ENCODE measurements at places on chromosomes 5 and 9.

- DNase-seq, result no peak
Measured at GRCh38 chr5:6606884-6607558, 25.8 kb downstream of the NSUN2 start.

DNA sequence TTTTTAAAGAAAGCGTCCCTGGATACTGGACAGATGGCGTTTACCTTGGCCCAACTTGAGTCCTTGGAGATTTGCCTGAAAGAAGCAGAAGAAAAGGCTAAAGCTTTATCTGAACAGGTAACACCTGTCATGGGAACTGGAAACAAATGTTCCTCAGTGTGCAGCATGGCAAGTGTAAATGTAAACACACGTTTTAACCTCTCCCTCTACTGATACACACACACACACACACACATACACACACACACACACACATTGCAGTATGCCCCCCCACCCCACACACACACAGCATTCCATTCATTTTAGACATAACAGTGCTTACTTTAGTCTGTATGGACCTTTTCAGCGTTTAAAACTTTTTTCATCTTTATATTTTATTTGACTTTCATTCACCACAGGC lies 51.1 kb downstream of the CCDC192 start:
- DNase-seq, result no peak

- DNase-seq, result no peak
Measured at GRCh38 chr9:20200991-20201431, 412.2 kb upstream of the SLC24A2 start.

DNA sequence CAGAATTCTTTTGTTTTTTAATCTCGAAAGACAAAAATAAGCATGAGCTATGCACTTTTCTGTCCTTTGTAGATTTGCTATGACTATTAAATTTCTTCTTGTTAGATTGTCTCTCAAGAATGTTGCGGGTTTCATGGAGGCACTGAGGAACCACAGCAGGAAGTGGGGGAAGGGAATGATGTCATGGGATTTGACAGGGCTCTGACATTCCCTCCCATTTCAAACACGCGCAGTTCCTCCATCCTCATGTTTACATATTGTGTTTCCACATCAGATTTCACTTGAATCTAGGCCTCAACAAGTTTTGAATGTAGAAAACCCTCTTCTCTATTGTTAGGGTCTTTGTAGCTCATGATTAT lies 154.8 kb downstream of the PALM2AKAP2 start:
- DNase-seq, result no peak

DNA sequence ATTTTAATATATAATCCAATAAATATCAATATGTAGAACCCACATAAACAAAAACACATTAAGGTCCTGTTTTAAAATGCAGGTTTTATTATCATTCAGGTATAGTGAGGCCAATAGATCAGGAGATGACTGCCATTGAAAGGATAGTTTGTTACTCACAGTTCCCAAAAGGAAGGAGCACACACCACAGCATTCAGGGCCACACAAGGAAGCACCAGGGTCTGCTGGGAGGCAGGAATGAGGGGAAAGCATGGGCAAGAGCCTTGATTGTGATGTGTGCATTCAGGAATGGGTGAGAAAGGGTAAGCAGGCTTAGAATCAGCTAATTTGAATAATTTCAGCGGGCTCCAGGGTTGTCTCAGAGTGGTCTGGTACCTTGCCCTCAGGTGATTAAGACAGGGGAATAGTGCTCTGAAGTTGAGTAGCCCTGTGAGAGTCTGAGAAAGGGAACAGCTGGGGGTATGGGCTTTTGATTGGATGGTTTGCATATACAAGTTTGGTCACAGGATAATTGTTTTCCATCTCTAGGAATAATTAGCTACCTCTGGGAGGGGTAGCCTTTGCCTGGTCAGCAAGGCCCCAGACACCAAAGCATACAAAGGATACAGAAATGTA lies 19.8 kb upstream of the OTULIN start:
- DNase-seq, result no peak

DNA sequence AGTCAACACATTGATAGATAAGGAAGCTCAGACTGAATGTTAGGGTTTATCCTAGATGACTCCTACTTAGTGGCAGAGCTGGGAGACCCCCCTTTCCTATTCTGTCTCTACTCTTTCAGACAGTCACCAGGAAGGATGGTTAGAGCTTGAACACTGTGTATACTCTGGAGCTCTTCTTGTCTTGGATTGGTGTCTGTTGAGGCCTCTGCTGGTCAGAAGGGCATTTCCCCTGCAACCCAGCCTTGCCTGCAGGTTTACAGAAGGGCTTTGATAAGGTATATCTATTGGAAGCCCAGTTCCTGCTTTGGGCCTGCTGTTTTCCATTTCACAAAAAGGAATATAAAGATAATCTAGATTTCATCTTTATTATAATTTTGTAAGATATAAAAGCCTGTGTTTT lies 71.8 kb downstream of the KDM4C start:
- DNase-seq, result no peak

GRCh38 chr5:96781031-96781971 lies 26.4 kb downstream of the ERAP1 start:
- no peak for DNase-seq

DNA sequence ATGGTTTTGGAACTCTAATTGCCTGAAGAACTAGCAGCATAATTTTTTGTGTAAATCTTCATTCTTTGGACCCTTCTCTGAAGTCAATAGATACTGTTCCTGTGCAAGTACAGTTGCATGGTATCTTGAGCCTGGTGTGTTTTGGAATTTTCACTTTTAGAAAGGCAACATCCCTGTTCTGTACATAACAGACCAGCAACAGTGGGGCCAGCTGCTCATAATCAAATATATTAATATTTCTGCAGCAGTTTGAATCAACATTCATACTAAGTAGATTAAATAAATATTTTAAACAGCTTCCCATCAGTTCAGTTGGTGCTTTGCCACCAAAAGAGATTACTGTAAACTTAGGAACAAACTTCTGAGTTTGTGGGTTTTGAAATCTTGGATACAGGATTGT lies 97.9 kb downstream of the CD180 start:
- no peak for DNase-seq

DNA sequence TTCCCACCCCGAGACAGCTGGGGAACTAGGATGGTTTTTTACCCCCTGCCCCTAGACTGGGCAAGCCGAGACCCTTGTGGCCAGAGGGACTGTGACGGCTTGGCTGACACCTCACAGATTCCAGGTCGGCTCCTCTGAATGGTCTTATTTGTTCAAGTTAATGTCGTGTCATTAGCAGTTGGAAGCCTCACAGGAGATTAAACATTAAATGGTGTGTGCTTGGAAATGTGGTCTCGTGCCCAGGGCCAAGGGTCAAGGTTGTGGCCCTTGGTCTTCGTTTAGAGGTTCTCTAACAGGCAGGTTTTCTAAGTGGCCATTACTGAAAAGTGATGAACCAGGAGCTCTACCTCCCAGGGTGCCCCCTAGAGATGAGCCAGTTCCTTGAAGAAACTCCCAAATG lies 61.2 kb upstream of the RXRA start:
- no peak for DNase-seq

DNA sequence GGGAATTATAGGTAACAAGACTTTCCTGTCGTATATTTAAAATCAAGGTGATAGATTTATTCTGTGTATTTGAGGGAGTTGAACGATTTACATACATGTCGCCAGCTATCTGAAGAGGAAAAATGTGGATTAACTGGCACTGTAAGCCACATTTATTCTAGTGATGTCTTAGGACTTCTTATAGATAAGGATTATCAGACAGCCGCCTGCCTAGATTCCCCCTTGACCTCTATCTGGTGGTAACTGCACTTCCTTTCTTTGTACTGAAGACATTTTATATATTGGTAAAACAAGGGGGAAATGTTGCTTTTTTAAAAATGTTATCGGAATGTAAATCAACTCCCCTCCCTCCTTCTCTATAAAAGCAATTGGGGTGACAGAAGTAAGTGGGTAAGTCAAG lies 39.3 kb upstream of the F2RL2 start:
- no peak for DNase-seq

GRCh38 chr5:131104169-131104808 lies 60.8 kb downstream of the HINT1 start:
- no peak for DNase-seq

- no peak for DNase-seq
Measured at GRCh38 chr9:79970146-79970425, 398.3 kb downstream of the TLE4 start.

GRCh38 chr5:137888863-137889759 lies at the start of gene PKD2L2:
Gene PKD2L2, plus strand, starts transcription at chr5:137889457. Its CDS starts 35 bp downstream, at chr5:137889492.
- peak; percentile 67 for DNase-seq

DNA sequence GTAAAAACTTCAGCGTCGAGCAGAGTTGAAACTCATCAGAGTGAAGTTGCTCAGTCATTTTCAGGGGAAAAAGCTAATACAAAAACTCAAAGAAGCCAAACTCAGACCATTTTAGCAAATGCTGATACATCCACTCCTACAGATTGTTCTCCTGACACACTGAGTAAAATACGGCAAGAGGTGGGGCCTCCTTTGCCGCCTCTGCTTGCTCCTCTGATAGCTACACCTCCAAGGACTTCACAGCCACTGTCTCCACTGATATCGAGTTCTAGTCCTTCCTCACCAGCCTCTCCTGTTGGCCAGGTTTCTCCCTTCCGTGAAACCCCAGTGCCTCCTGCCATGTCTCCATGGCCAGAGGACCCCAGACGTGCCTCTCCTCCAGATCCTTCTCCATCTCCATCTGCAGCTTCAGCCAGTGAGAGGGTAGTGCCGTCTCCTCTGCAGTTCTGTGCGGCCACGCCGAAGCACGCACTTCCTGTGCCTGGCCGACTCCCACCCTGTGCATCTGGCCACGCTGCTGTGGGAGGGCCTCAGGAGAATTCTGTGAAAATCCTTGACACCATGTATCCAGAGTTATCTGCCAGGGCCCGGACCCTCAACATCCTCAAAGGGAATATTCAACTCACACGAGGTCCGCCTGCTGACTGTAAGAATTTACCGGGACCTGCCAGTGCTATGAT lies 41.7 kb downstream of the ICE1 start:
- DNase-seq, result no peak

DNA sequence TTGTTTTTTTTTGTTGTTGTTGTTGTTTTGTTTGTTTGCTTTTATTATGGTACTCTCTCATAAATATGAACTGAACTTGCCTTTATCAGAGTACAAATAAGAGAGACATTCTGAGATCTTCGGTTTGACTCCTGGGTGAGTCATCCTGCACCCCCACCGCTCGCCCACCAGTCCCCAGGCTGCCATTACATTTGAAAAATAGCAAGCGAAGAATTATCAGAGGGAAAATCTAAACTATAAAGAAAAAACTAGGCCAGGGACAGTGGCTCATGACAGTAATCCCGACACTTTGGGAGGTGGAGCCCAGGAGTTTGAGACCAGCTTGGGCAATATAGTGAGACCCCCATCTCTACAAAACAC lies 122.1 kb upstream of the MAP3K1 start:
- no peak for DNase-seq

- no peak for DNase-seq
Measured at GRCh38 chr5:134115806-134116175, 1.3 kb downstream of the TCF7 start.

- no peak for DNase-seq
Measured at GRCh38 chr9:108813951-108814601, 41.7 kb downstream of the ACTL7B start.

DNA sequence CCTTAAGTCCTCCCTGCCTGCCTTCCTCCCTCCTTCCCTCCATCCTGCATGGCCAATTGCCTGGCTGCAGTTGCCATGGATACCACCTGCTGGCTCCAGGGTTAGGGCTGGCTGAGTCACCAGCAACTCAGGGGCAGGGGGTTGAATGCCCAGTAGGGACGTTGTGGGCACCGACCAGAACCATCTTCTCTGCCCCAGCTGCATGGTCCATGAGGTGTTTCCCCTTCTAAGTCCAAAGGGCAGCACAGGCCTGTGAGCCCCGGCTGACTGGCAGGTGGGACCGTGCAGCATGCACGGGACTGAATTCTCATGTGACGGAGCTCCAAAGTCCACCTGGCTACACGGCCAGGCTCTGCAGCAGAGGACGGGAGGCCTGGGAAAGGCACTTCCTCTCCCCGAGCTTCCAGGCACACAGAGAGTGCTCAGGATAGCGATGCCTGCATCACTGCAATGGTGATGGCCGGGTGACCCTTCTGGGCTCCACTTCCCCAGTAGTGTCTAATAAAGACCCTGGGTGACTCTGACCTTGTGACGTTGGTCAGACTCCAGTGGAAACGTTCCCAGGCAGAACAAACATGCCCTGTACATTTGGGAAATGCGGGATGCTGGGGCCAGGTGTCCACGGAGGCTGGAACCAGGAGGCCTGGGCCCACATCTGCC lies 5.7 kb downstream of the ASS1 start:
- no peak for DNase-seq

- no peak for DNase-seq
Measured at GRCh38 chr9:121636341-121636865, 15.0 kb upstream of the DAB2IP start.

DNA sequence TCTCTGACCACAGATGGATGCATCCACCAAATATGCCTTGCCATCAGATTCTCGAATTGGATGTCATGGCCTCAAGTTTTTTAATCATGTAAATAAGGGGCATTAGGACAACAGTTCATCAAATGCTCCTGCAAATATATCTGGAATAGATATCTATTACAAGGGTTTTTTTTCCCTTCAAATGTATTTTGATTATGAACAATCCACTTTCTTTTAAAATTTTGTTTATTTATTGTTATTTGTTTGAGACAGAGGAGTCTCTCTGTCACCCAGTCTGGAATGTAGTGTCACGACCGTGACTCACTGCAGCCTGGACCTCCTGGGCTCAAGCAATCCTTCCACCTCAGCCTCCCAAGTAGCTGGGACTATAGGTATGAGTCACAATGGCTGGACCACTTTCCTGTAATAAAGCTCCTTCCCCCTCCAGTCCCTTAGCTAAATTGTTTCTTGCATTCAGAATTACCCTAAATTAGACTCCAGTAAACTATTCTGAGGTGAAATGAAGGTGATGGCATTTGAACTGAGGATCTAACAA lies 1412.1 kb downstream of the EFNA5 start:
- DNase-seq, result no peak

DNA sequence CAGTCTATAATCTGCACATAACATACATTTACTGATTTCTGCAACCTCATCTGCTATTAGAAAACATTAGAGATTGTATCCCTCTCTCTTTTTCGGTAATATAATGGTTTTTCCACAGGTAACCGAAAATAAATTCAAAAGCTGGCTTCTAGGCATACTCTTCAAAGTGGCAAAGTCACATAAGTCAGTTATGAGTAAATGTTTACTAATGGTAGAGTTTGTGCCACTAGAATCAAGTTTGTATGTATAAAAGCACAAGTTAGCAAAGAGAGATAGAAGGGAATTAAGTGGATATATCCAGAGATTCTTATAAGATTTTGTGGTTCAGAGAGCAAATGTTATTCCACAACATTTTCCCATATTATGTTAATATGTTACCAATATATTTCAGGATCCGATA lies 86.9 kb downstream of the MYO10 start:
- DNase-seq, result no peak

- DNase-seq, result no peak
Measured at GRCh38 chr9:38119560-38120236, 50.7 kb upstream of the SHB start.

DNA sequence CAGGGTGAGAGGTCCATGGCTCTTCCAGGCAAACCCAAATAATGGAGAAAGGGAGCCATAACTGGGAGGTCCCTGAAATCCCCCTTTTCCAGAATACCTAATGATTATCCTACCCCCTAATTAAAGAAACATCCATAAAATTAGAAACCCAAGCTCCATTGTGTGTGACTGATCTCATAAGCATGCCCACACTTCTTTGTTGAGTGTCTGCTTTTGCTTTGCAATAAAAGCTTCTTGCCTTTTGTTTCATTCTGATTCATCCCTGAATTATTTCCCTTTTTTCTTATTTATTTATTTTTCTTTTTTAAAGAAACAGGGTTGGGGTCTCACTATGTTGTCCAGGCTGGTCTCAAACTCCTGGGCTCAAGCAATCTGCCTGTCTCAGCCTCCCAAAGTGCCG lies 33.1 kb downstream of the BTF3 start:
- no peak for DNase-seq

GRCh38 chr5:158758675-158759074 lies 341.0 kb downstream of the EBF1 start:
- DNase-seq, result no peak
